GM12864 (cell line): ENCODE measurements at places on chromosomes 5 and 9.

GRCh38 chr9:37290940-37291485, 131.5 kb upstream of the GRHPR start:
- DNase-seq, result no peak

GRCh38 chr5:139130214-139130613, 68.0 kb downstream of the SIL1 start:
- no peak for DNase-seq

DNA sequence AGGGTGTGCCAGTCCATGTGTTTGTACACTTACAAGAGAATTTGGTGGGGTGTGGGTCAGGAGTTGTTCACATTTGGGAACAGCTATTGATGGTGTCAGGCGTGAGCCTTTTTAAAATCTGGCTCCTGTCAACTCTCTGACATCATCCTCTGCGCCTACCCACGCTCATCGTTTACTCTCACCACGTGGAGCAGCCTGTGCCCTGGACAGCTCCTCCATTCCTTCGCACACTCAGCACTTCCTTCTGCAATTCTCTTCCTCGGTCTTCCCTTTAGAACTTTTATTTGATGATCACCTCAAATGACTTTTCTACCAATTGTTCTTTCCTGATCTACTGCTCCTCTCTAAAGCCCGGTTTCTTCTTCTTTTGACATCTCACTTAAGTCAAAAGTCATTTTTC, 42.1 kb upstream of the GNAQ start:
- DNase-seq, result no peak

DNA sequence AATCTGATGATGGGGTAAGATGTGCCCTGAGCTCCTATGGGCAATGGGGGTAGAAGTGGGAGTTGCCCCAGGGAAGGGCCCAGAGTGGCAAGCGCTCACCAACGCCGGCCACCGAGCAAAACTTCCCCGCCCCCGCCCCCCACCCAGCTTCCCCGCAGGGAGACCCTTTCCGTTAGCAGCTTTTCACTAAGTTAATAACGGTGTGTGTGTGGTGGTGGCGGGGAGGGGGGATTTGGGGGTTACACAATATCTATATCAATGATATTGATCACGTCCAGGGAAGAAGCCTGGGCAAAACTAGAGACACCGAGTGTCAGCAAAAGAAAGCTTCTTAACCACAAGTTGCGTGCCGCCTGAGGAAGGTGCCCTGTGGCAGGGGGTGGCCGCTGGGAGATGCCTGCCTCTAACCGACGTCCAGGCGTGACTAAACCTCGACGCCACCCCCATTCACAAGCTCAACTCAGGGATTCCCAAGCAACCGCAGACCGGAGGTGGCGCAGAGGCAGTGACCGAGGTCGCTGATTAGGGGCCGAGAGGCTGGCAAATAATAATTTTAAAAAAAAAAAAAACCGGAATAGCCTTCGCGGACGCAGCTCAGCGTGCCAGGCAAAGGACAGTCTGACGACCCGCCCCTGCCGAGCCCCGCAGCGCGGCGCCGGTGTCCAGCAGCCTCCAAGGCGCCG, 222.6 kb downstream of the MEF2C start:
- DNase-seq, result no peak

DNA sequence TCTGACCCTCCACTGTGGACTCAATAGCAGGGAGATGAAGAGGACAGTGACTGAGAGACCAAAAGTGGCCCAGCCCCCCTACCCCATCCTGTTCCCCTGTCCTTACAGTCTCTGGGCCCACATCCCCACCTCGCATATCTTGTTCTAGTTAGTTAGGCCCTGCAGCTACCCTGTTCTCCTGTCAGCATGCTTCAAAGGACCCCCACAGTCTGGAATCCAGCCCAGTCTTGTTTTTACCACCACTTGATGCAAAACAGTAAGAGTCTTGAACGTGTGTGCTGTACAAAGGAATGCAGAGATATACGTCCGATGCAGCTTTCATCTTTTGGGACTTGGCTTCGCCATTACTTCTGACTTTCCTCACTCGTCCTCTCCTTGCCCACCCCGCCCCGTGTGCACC, 12.2 kb upstream of the POMT1 start:
- DNase-seq, result no peak

DNA sequence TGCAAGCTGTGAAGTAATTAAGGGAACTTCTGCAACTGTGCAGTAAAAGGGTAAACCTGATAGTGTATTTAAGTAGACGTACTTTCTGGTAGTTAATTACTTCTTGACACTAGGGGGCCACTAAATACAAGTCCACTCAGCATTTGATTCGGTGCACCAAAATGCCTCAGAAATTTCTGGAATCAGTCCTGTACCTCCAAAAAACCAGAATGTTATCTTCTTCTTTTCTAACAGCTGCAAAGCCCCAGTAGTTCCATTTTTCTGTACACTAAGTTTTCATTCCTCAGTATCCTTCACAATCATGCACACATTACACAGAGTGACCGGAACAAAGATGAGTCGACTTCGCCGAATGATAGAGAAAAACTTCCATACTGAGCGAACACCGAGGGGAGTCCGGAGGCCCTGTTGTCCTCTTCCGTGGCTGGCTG, 484 bp downstream of the GFM2 start:
- no peak for DNase-seq

DNA sequence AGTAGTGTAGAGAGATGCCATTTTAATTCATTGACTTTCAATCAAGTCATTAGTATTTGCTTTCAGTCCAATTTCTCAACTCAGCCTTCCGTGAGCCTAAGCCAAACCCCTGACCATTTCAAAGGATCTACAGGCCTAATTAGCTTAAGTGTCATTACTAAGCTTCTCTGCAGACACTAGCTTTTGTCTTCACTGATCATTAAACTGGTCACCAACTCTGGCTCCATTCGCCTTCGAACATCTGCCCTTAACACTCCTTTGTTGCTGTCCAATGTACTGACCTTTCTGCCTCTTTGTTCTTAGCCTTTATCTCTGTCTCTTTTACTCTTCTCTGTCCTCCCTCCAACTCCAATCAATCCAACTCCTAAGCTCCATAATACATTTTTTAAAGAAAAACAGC, 299.3 kb downstream of the DIRAS2 start:
- no peak for DNase-seq

DNA sequence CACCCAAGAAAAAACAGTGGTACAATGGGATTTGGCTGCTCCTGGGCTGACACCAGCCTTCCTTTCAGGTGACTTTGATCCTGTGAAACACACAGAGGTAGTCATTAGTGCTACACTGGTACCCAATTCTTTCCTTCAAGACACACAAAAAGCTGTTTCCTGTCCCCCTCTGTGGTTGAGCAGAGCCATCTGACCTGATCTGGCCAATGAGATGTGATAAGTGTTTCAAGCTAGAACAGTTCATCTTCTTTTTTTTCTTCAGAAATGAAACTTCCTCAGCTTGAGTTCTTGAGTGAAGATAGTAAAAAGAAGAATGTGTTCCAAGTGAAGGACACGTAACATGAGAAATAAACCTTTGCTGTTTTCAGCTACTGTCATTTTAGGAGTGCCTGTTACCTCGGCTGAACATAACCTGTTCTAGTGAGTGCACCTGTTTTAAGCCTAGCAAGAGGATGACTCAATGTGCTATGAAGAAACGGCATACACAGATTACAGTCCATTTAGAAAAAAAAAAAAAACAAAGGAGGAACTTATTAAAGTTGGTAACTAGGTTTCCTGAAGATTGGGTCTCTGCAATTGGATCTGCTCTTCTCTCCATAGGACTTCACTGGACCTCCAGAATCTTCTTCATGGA, 287.8 kb downstream of the GAS1 start:
- DNase-seq, result no peak

GRCh38 chr9:128626181-128626580, 30.5 kb downstream of the DYNC2I2 start:
- no peak for DNase-seq

GRCh38 chr9:1929722-1930244, 85.4 kb upstream of the SMARCA2 start:
- peak; percentile 33 for DNase-seq

DNA sequence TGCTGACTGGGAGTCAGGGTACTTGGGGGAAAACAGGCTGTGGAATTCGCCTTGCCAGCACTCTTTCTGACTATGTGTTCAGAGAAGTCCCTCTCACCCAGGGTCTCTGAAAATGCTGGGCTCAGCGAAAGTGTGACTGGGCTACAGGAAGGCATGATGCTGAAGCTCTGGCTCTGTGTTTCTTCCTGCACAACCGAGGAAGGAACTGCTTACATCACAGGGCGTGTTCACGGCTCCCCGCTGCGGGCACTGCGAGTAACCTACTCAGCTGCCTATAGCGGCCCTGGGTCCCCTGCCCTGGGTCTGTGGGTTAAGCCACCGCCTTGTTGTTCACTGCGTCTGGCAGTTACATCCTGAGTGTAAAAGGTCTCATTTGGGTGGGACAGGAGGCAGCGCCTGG, 222.4 kb upstream of the IRX4 start:
- no peak for DNase-seq

DNA sequence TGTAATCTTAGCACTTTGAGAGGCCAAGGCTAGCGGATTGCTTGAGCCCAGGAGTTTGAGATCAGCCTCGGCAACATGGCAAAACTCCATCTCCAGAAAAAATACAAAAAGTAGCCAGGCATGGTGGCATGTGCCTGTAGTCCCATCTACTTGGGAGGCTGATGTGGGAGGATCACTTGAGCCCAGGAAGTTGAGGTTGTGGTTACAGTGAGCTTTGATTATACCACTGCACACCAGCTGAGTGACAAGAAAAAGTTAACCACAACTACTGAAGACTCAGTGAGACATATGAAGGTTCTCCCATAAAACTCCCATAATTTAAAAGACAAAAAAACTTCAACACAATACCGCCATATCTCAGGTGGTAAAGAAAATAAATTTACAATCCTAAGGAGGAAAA, 98.0 kb downstream of the NR6A1 start:
- DNase-seq, result no peak

GRCh38 chr9:69583645-69584234, 88.4 kb downstream of the APBA1 start:
- no peak for DNase-seq

- DNase-seq, result peak; percentile 15
Observed at GRCh38 chr9:36877239-36877638, 156.8 kb downstream of the PAX5 start.

- peak; percentile 35 for DNase-seq
Observed at GRCh38 chr5:60649288-60649917, 50.6 kb downstream of the DEPDC1B start.

- no peak for DNase-seq
Observed at GRCh38 chr5:6088706-6089105, 289.6 kb downstream of the MED10 start.

- DNase-seq, result no peak
Observed at GRCh38 chr9:114005371-114006154, 72.5 kb downstream of the AMBP start.

GRCh38 chr9:121909111-121909510, 184.0 kb downstream of the TTLL11 start:
- DNase-seq, result no peak

DNA sequence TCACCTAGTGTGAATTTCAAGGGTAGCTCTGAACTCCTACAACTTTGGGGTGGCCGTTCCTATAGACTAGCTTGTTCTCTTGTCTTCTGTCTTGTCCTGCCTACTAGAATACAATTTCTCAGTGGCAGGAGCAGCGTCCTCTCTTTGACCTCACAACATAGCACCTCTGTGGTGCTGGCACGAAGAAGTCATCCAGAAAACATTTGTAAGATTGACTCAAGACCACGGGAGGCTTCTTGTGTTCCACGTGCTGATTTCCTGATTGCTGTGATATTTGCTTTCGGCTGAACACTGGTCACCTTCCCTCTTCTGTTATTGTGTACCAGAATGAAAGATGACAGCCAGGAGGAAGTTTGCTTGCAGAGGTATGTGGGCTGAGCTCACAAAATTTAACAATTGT, 27.0 kb downstream of the SLC1A1 start:
- no peak for DNase-seq
